ENCODE measurements at places on chromosomes 5 and 9.
A peak's percentile ranks its signal among the peaks of the same experiment; 100 is the strongest.

DNA sequence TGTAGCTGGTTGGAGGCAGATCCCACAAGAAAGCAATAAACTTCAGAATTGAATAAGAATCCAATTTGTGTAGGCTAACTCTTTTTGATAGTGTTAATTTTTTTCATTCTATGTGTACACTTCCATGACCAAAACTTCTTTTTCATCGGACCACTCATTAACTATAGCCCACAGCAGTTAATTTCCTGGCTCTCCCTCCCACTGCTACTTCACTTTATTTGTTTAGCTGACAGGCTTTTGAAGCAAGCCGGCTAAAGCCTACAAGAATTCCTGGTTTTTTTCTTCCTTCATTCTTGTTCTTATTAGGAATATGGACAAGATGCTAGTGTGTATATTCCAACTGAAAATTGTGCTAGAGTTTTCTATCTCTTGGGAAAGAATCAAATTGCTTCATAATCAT lies 329.2 kb upstream of the CCNH start:
- DNase-seq = no peak

DNA sequence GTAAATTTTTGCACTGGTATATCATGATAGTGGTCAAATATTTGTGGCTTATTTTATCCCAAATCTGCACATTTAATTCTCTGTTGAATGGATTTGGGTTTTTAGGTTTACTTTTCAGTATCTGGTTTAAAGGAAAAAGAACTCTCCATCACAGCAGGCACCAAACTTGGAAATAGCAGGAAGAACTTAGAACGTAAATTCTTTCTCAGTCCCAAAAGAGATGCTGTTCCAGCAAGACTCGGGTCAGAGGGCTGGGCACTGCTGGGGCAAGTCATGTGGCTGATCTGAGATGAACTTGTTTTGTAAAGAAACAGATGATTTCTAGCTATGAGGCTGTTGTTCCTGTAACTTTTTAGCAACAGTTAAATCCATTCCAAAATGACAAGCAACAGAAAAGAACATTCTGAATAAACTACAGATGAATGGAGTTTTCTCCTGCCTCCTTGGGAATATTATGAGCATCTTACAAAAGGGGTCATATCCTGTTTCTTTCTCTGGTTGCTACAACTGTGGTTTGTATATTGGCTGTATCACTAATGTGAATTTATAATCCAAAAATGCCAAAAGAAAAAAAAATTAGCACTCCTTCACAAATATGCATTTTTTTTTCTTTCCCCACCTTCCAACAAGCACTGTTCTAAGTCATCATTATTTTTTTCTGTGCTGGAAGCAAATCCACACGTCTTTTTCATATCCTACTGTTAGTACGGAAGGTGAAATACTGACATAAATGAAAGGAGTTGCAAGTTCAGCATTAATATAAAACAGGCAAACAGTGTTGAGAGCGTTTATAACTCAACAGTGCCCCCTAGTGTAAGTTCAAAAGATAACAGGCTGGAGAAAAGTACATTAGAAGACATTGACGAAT lies 31.1 kb downstream of the OR2K2 start:
- peak; percentile 95 for DNase-seq

DNA sequence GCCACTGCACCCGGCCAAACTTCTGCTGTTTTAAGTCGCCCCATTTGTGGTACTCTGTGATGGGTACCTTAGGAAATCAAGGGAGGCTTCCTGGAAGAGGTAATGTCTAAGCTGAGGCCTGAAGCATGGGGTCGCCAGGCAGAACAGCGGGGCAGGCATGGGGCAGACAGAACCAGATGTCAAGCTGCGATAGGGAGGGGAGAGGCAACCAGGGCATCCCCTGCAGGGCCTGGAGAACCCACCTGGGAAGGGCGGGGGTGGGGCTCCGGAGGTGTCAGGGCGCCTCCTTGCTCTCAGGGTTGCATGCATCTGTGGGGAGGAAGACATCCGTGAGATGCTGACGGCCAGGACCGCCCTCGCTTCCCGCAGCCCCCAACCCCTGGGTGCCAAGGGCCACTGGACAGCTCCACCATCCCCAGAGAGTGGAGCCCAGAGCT lies 2.8 kb downstream of the LCN15 start:
- no peak for DNase-seq

- no peak for DNase-seq
Measured at GRCh38 chr9:36764364-36765076, 191.8 kb downstream of the MELK start.

DNA sequence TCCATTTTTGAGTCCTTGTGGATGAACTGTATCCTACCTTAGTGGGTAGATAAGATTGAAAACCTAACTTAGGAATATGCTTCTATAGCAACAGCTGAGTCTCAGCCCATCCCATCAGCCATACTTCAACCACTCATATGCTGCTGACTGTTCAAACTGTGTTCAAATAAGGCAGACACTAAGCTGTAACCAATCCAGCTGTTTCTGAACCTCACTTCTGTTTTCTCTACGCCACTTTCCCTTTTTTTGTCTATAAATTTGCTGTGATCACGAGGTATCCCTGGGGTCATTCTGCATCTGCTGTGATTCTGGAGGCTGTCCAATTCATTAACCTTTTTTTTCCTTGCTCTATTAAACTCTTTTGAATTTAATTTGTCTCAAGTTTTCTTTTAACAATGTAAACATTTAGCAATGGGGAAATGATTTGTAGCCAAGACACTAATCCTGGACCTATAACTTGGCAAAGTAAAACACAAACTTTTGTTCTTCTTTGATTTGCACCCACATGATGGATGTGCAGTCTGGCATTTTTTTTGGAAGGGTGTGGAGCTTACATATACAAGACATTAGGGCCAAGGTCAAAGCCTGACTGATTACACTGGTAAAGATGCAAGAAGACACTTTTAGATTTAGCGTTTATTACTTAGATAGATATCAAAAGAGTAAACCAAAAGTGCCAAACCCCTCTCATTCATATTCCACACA lies 14.9 kb upstream of the SCGB3A2 start:
- DNase-seq = peak; percentile 46

DNA sequence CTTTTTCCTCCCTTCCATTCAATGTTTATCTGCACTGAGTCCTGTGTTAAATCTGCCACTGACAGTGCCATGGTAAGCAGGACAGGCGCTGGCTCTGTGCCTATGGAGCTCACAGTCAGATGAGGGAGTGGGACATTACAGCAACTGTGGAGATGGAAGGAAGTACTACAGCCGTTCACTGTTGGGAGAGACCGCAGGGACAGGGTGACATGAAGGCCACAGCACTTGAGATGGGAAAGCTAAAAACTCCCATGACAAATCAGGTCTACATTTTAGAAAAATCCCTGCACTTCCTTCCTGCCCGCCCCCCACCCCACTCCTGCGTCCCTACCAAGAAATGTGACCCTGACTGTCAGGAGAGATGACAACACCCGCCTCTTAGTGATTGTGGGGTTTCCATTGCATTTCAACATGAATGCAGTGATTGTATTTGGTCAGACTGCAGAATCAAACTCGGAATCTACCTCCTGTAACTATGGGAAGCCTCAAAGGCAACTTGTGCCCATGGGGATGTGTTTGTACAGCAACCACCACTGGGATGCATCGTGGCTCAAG lies 56.4 kb downstream of the GTF3C4 start:
- no peak for DNase-seq

Data from muscle of leg (tissue), 16 donors.